Activated CD8-positive, alpha-beta memory T cell treated with anti-CD3 and anti-CD28 coated beads for 4 hours (primary cell): ENCODE measurements at places on chromosomes 7 and 10.

- no peak for DNase-seq
Observed at GRCh38 chr10:86003201-86003621, 363.4 kb downstream of the GRID1 start.

DNA sequence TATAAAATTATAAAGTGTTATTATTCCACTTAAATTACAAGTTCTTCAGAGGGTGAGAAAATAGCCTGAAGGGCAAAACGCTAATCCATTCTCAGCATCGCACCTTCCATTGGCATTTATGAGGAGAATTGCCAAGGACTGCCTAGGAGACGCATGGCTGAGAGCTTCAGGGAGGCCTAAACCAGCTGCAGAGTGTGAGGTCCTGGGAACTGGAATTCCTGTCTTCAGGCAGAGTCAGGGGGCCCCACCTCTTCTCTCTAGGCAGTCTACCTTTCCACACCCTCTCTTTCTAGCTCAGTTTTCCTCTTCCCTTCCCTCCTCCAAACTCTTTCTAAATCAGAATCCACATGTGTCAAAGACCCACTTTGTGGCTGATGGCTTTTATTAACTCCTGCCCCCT is 35.3 kb downstream of the LRRC72 start:
- no peak for DNase-seq

- no peak for DNase-seq
Observed at GRCh38 chr10:78605800-78606350, 462.9 kb upstream of the ZMIZ1 start.

DNA sequence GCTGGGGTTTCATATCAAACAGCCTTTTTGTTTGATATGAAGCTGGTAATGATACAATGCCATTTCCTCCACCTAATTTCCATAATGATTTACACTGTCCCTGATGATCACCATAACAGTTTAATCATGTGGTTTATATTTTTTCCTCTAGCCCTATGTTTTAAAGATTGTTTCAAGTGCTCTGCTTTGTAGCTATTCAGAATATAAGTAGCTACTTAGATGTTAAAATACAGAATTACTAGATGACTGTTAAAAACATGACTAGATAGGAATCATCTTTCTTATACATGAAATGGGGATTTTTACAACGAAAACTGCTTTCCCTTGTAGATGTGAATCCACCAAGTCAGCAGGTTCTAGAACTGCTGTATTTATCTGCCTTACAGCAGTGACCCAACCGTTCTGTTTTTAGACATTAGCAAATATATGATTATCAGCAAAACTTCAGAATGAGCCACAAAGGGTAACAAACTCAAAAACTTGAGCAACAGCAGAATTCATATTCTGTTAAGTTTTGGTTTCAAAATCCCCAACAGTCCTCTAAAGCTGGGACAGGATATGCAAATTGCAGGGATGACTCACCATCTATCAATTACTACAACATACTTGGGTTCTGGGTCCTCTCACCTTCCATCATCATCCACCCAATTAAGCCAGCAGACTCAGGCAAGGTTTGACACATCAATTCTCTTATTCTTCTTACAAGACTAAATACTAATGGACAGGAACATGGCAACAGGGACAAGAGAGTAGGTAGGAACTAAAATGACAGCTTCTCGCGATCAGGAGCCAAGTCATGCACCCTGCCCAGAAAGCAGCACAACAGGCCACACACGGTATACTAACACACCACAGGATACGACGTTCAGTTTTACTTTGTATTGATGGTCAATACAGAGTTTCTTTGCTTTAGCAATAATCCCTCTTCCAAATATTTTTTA is 83.9 kb downstream of the PIP4K2A start:
- peak; percentile 28 for DNase-seq

- no peak for DNase-seq
Observed at GRCh38 chr7:105596866-105597265, 15.6 kb upstream of the EFCAB10 start.

- no peak for DNase-seq
Observed at GRCh38 chr7:144019457-144019856, 19.3 kb downstream of the OR6B1 start.

DNA sequence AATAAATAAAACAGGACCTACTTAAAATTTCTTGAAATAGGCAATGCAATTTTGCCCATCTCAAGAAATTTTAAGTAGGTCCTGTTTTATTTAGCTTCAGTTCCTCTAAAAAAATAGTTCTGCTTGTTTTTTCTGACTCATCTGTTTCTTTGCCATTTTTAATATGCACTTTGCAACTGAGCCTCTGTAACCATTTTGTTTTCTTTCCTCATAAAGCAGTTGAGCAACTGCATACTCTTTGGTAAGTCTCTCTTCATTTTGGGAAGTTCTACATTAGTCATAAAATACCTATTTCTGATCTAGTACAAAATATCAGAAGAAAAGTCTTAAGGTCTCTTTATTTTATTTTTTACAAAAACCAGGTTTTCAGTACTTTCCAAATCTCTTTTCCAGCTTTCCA is 18.0 kb downstream of the TAS2R40 start:
- DNase-seq = no peak

DNA sequence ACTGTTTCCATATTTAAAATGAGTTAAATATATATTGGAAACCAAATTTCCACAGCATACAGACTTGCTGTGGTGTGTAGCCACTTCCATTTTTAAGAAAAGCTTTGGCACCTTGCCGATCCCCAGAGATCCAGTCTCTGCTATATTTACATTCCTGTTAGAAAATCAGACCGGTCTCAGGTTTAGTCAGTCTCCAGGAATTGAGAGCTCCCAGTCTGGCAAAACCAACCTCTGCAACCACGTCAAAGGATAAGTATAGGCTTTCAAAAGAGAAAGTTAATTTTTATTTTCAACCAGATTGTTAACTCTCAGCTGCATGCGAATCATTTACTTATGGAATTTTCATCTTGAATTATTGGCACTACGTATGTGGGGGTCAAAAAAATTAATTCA is 28.2 kb downstream of the PUS7 start:
- DNase-seq = no peak

DNA sequence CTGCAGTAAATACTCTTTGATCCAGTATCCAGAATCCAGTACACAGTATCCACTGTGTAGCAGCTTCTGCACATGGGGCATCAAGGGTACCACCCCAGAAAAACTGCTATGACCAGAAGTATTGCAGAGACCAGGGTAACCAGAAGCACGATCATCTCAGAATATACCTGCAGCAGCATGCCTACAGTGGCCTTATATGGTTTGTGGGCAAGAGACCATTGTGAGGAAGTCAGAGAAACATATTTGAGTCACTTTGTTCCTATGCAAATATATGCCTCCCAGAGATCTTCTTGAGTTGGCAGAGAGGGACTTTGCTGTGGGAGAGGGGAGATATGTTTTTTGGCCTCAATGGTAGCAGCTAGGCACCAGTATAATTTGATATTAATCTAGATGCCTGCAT is 206.4 kb upstream of the LRRTM3 start:
- no peak for DNase-seq
